ENCODE measurements at places on chromosomes 3 and 15. TPM values are rescaled to one million over a fixed set of nuclear protein-coding genes. Genes with fewer than 3 reads are reported as not detected.

The RTP3 gene
- not detected for total RNA-seq

The MED12L gene
- 0.21 TPM for total RNA-seq

The OR4M2 gene
- not detected for total RNA-seq

The CD200 gene
- 3.7 TPM for total RNA-seq

The ATP2B2 gene
- total RNA-seq, result 0.12 TPM

The CHST13 gene
- total RNA-seq, result 0.32 TPM

The GOLGA8G gene
- total RNA-seq, result not detected

The SEMA3G gene
- total RNA-seq, result 49.8 TPM

The PLA2G4D gene
- 51.6 TPM for total RNA-seq

The RABL3 gene
- 15.3 TPM for total RNA-seq

The ACKR2 gene
- 3.7 TPM for total RNA-seq

The SLC28A1 gene
- not detected for total RNA-seq

The RARRES1 gene
- 89.7 TPM for total RNA-seq

The DPH6 gene
- 12.0 TPM for total RNA-seq

The DLEC1 gene
- 0.19 TPM for total RNA-seq

The GUCA1C gene
- total RNA-seq, result not detected

The IL1RAP gene
- 27.1 TPM for total RNA-seq

The SKOR1 gene
- total RNA-seq, result 1.5 TPM

The SNX22 gene
- total RNA-seq, result not detected

The ALPK3 gene
- 0.42 TPM for total RNA-seq

Data from lower leg skin (tissue), 4 donors.